ENCODE measurements at places on chromosomes 13 and 19. TPM values are rescaled to one million over a fixed set of nuclear protein-coding genes. Genes with fewer than 3 reads are reported as not detected.

ANGPTL4 gene
- total RNA-seq: 25.7 TPM

DNA sequence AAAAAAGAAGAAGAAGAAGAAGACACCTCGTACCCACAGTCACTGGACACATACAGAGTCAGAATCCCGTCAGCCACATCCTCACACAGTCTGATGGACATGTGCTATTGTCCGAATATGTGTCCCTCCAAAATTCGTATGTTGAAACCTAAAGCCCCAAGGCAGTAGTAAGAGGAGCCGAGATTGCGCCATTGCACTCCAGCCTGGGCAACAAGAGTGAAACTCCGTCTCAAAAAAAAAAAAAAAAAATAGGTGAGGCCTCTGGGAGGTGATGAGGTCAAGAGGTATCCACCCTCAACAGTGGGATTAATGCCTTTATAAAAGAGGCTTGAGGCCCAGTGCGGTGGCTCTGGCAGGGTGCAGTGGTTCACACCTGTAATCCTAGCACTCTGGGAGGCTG, 2.6 kb upstream of the DENND1C start:
- DNase-seq: no peak
- no peak overlapping the region for H3K4me3 ChIP-seq
- H3K36me3 ChIP-seq: no peaks in the 10 kb centered on the region
- no peaks in the 10 kb centered on the region for H3K27me3 ChIP-seq
- no peaks in the 10 kb centered on the region for H3K4me1 ChIP-seq

GRCh38 chr13:35228536-35228935, 248.0 kb downstream of the MAB21L1 start:
- no peaks in the 10 kb centered on the region for H3K4me1 ChIP-seq
- H3K27me3 ChIP-seq: no peaks in the 10 kb centered on the region
- no peak for DNase-seq
- no peak overlapping the region for H3K27ac ChIP-seq
- no peaks in the 10 kb centered on the region for H3K36me3 ChIP-seq

- no peaks in the 10 kb centered on the region for H3K36me3 ChIP-seq
- no peaks in the 10 kb centered on the region for H3K27me3 ChIP-seq
- no peak for DNase-seq
These were observed 5.7 kb upstream of the MRPS31 start for GRCh38 chr13:40776681-40777165.

C19orf38 gene
- 6.4 TPM for total RNA-seq

All from prostate gland (tissue), 2 donors.